ENCODE measurements at places on chromosomes 2 and 18.

DNA sequence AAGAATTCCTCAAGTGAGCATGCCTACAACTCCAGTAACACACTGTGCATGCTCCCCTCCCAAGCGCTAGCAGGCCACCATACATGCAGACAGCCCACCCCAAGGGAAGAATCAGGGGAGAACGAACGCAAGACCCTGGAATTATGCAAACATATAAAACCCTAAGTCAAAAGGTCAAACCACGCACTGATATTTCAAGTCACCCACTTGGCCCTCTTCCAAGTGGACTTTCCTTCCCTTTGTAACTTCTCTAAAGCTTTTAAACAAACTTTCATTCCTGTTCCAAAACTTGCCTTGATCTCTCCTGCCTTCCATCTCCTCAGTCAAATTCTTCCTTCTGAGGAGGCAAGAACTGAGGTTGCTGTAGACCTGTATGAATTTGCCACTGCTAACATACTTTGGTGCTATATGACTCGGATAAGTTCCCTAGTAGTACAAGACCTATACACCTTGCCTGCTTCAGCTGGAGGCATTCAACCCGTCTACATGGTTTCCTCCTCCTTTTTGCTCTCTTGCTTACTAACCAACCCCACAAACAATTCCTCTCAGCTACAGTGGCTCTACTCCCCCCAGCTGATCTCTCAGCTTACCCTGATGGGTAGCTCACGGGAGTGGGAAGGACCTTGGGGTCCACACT lies 11.1 kb upstream of the RPIA start:
- DNase-seq: no peak

DNA sequence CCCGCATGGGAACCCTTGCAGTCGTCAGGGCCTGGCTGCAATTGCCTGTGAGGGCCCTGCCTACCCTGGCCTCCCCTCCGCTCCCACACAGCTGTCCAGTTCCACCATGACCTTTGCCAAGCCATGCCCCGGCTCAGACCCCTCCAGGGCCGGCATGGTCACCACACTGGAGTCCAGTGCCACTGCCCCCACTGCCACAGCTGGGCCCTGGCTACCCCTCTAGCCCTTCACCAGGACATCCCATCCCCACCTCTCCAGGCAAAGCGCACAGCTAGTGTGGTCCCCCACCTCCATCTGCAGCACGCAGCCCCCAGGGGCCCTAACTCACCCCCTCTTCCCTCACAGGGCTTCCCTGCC lies 70.3 kb upstream of the SMAD7 start:
- no peak for DNase-seq

- DNase-seq: no peak
Measured at GRCh38 chr18:54279477-54280219, 10.3 kb downstream of the POLI start.

- no peak for DNase-seq
Measured at GRCh38 chr2:176189681-176190641, 1.5 kb downstream of the HOXD1 start.

All from NCI-H446 treated with DMSO at 0.1 percent for 48 hours (cell line).